ENCODE measurements at places on chromosomes 12 and 14. TPM values are rescaled to one million over a fixed set of nuclear protein-coding genes. Genes with fewer than 3 reads are reported as not detected.

Gene NANOG
- 0.17 TPM for total RNA-seq

Gene KRT74
- total RNA-seq: not detected

Gene C3AR1
- 8.8 TPM for total RNA-seq

DNA sequence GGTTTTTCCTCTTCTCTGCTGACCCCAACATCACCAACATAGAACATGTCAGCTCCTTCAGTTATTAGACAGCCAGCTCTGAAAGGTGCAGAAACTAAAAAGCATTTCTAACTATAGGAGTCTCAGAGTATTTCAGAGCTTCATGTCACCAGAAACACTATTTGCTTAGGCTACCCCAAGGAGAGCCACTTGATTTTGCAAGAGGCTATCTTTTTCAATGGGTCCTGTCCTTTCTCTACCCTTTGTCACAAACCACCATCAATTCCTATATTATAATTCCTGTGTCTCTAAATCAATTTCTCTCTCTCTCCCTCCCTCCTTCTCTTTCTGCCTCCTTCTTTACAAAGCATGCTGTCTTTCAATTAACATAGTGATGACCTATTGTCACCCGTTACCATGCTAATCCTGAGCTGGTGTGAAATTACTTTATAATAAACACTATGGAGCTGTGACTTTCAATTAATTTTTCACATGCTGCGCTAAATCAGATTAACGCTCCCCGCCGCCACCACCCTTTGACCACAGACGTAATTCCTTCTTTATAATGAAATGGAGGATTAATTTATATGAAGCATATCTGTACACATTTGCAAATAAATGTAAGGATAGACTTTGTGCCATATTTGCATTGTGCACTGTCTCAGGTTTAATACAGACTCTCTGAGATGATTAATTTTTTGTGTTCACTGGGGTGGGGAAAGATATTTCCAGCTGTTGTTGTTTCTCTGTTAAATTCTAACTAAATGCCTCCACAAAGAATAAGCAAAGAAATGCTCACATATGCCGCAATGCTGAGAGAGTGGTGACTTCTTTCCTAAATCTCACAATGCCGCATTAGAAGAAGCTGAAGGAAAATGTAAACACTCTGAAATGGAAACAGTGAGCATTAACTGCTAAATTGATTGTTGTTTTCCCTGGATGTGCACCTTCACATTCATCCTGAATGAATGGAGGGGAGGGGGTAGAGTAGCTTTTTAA lies 418.6 kb downstream of the PDZRN4 start:
- no peak for DNase-seq
